Natural killer cell treated with Interleukin-12 subunit alpha and Interleukin-12 subunit beta and Interleukin-15 and Interleukin-18, amount 100 ng/mL, for 72 hours (primary cell): ENCODE measurements at places on chromosomes 4 and X. TPM values are rescaled to one million over a fixed set of nuclear protein-coding genes. Genes with fewer than 3 reads are reported as not detected.

The CXorf49 gene
- not detected for total RNA-seq

The SPANXD gene
- total RNA-seq, result not detected

The RTL9 gene
- total RNA-seq, result not detected

The CD40LG gene
- total RNA-seq, result 10.1 TPM

The CCDC149 gene
- total RNA-seq, result not detected

The GAGE13 gene
- total RNA-seq, result not detected

The TBX22 gene
- not detected for total RNA-seq

The TRPC5OS gene
- not detected for total RNA-seq

The GPC4 gene
- total RNA-seq, result not detected

The UGT2B17 gene
- not detected for total RNA-seq

The DCHS2 gene
- not detected for total RNA-seq

The SSX4 gene
- not detected for total RNA-seq

The GALNTL6 gene
- total RNA-seq, result not detected

The ARX gene
- total RNA-seq, result not detected

The BEND2 gene
- not detected for total RNA-seq

The CFI gene
- total RNA-seq, result not detected

The THAP6 gene
- 15.9 TPM for total RNA-seq

The NDNF gene
- total RNA-seq, result not detected

The HSFX4 gene
- not detected for total RNA-seq

The GRIA2 gene
- total RNA-seq, result not detected

The IL3RA gene
- total RNA-seq, result 13.1 TPM

The TRAM1L1 gene
- not detected for total RNA-seq

The AMOT gene
- total RNA-seq, result 1.0 TPM

The SATL1 gene
- total RNA-seq, result not detected

The PDCL2 gene
- total RNA-seq, result not detected

The EVC gene
- 7.2 TPM for total RNA-seq

The RNF128 gene
- total RNA-seq, result not detected

The SYTL5 gene
- total RNA-seq, result not detected

The NSUN7 gene
- total RNA-seq, result not detected

The UTP14A gene
- total RNA-seq, result 31.5 TPM

The RCHY1 gene
- total RNA-seq, result 47.8 TPM

The SH3RF1 gene
- total RNA-seq, result 1.3 TPM

The NFKB1 gene
- 131 TPM for total RNA-seq

The PNMA5 gene
- not detected for total RNA-seq

The MAGEA9B gene
- total RNA-seq, result not detected

The BEX4 gene
- 2.9 TPM for total RNA-seq

The NMU gene
- total RNA-seq, result not detected

The TMPRSS11B gene
- total RNA-seq, result not detected

The BEND4 gene
- 0.57 TPM for total RNA-seq

The ATP1B4 gene
- not detected for total RNA-seq

The SPATA4 gene
- not detected for total RNA-seq

The HSFX3 gene
- total RNA-seq, result not detected

The UCP1 gene
- not detected for total RNA-seq
